Fibroblast of gingiva (primary cell): ENCODE measurements at places on chromosomes 1 and 21.

- DNase-seq = no peak
Observed at GRCh38 chr1:116471241-116471640, 98.2 kb downstream of the ATP1A1 start.

- peak; percentile 43 for DNase-seq
Observed at GRCh38 chr1:156813750-156814570, 2.7 kb downstream of the SH2D2A start.

GRCh38 chr1:207454046-207454964, at the start of gene CR2:
TSS of gene CR2 (plus strand) at chr1:207454328. CDS start at chr1:207454419, 91 bp downstream.
- no peak for DNase-seq

- no peak for DNase-seq
Observed at GRCh38 chr1:152107031-152107983, 7.9 kb downstream of the TCHH start.

GRCh38 chr1:47866601-47867437, 130.4 kb downstream of the TRABD2B start:
- no peak for DNase-seq

- peak; percentile 27 for DNase-seq
Observed at GRCh38 chr1:199422206-199422605, 605.3 kb upstream of the NR5A2 start.

GRCh38 chr1:180251526-180252305, 21.7 kb downstream of the LHX4 start:
- no peak for DNase-seq

DNA sequence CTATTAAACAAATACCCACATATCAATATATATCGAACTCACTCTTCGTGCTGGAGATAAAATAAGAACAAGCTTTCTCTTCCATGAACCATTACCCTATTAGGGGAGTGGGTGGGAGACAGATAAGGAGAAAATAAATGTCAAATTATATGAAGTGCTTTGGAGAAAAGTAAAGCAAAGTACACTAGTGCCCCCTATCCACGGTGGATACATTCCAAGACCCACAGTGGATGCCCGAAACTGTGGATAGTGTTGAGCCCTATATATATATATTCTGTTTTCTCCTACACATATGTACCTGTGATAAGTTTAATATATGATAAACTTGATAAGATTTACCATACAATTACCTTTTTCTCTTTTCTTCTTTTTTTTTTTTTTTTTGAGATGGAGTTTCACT, 54.6 kb downstream of the FH start:
- DNase-seq = no peak

GRCh38 chr1:10561955-10562354, 87.2 kb downstream of the PEX14 start:
- DNase-seq = no peak

DNA sequence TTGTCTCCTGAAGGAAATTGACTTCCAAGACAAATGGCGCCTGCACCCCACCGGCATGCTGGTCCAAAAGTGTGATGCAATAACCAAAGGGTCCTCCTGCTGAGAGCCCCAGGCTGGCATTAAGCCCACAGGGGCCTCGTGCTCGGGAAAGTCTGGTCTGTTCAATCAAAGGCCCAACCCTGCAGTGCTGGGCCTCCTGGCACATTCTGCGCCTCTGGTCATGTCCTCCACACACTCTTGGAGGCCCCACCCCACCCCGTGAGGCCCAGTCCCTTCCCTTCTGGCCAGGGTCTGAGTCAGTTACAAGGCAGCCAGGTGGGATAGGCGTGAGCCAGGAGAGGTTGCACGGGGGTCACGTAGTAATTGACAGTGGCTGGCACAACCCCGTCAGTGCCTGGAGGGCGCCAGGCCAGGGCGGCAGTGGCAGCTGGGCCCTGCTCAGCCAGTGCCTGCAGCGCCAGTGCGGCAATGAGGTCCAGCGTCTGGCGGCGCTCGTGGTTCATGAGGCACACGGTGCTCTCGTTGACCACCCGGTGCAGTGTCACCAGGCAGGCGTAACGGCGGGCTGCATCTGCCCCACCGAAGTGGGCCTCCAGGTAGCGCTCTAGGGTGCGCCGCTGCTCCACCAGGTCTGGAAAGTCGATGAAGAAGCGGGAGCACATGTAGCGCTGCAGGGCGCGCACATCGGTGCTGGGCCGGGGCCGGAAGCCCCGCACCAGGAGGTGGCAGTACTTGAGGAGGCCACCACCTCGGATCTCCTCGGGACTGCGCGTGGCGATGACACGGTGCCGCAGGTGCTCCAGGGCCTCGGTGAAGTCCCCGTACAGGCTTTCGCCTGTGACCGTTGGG, 6.8 kb downstream of the TENT5B start:
- DNase-seq = peak; percentile 55

GRCh38 chr1:29395736-29396437, 159.6 kb downstream of the PTPRU start:
- DNase-seq = no peak

DNA sequence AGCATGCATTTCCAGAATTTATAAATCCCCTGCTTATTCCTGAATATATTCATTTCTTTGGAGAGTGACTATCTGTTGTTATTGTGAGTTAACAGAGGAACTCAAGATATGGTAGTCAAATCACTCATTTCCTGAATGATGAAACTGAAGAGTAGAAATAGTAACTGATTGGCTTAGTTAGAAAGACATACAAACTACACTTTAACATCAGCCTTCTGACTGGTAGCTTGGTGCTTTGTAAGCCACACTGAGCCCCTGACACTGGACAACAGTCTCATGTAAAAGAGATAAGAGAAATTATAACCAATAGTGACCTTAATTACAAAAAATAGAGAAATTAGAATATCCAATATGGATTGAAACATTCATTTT, 4.8 kb downstream of the GBP7 start:
- no peak for DNase-seq

DNA sequence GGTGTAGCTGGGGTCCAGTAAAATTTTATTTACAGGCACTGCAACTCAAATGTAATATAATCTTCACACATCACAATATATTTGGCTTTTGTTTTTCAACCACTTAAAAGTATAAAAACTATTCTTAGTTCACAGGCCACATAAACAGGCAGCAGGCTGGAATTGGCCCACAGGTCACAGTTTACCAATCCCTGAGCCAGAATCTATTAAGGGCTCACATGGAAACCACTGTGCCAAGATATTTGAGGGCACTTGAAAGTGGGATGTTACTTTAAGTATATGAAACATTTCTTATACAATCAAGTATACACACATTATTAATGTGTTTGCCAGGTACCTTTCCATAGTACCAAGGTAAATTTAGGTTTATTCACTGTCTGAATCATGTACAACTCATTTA, 71.9 kb upstream of the PRDX6 start:
- peak; percentile 7 for DNase-seq

GRCh38 chr1:183570451-183570850, 19.8 kb downstream of the NCF2 start:
- DNase-seq = no peak

DNA sequence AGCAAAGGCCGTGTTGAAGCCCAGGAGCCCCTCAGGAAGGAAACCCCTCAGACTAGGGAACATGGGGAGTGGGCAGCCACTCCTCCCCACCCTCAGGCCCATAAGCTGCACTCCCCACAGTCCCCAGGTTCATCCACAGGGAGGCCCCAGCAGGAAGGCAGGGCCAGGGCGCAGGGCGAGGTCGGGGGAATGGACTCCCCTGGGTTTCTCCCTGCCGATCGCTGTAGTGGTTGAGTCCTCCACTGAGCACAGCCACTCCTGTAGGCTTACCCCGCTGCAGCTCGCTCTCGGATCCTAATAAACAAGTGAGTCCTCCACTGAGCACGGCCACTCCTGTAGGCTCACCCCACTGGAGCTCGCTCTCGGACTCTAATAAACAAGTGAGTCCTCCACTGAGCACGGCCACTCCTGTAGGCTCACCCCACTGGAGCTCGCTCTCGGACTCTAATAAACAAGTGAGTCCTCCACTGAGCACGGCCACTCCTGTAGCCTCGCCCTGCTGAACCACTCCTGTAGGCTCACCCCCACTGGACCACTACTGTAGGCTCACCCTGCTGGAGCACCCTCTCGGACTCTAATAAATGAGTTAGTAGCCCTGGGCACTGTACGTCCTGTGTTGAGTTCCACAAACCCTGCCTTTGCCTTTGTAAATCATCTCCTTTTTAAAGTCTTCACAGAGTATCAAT, 16.2 kb upstream of the COL18A1 start:
- no peak for DNase-seq

GRCh38 chr1:105556266-105556665, 1500.2 kb upstream of the PRMT6 start:
- DNase-seq = no peak

- DNase-seq = no peak
Observed at GRCh38 chr1:6373961-6374720, 19.4 kb downstream of the ACOT7 start.

DNA sequence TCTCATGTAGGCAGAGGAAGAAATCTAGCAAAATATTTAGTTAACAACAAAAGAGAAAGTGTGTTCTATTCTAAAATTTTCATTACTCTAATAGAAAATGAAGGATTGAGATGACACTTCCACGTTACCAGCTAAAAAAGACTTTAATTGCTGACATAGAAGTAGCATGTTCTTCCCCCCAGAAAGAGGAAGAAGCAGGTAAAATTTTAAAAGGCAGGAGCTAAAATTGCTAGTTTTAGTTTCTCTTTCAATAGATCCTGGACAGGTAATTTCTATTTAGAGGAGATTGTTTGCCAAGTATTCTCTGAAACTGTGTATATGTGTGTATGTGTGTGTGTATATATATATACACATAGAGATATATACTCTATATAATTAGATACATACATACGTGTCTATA, 248.1 kb upstream of the FMN2 start:
- DNase-seq = no peak

GRCh38 chr1:116722016-116722838, 32.0 kb upstream of the CD2 start:
- DNase-seq = no peak

- no peak for DNase-seq
Observed at GRCh38 chr1:19262047-19262446, 10.4 kb downstream of the MRTO4 start.

DNA sequence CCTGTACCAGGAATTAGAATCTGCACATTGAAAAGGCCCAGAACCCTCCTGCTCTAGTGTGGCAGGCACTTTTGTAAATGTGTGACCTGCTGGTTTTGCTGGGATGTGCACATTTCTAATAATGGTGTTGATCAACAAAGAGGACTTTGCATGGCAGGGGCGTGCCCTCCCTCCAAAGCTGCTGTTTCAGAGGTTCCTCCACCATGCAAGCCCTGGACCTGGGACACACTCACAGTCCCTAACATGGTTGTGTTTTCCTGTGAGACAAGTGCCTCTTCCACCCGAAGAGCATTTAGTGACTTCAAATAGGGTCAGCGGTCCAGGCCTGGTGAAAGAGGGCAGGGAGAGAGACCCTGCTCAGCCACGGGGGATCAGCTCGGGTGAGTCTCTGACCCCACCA, 28.1 kb downstream of the TENT5C start:
- no peak for DNase-seq

- DNase-seq = no peak
Observed at GRCh38 chr1:101122452-101123166, 97.0 kb upstream of the DPH5 start.

GRCh38 chr1:84433258-84434080, 35.2 kb downstream of the DNASE2B start:
- peak; percentile 65 for DNase-seq

- no peak for DNase-seq
Observed at GRCh38 chr1:57254022-57254421, 169.8 kb downstream of the DAB1 start.
